GM20000 (cell line): ENCODE measurements at places on chromosomes 4 and X.

DNA sequence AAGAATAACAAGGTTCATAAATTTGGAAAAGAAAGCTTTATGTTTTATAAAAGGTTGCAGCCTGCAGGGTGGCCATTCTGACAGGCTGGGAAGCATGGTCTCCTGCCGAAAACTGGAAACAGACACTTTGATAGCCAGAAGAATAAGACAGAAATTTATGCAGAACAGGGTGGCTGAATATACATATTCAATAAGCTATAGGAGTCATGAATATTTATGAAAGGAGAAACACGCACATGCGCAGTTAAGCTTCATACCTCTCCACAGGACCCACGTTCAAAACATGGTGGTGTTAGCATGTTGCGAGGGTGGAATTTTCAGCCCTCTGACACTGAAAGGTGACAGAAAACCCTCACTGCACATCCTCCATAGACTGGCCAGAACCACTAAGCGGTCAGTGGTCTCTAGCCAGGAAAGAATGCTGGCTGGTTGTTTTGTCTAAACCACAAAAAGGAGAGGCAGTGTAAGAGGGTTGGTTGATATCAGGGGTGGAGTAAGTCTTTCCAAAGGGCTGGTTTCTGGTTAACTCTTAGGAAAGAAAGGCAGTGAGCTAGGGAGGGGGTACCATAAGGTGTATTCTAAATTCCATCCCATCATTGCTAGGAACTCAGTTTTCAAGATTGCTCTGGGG, 58.2 kb downstream of the ANXA10 start:
- no peak for DNase-seq

DNA sequence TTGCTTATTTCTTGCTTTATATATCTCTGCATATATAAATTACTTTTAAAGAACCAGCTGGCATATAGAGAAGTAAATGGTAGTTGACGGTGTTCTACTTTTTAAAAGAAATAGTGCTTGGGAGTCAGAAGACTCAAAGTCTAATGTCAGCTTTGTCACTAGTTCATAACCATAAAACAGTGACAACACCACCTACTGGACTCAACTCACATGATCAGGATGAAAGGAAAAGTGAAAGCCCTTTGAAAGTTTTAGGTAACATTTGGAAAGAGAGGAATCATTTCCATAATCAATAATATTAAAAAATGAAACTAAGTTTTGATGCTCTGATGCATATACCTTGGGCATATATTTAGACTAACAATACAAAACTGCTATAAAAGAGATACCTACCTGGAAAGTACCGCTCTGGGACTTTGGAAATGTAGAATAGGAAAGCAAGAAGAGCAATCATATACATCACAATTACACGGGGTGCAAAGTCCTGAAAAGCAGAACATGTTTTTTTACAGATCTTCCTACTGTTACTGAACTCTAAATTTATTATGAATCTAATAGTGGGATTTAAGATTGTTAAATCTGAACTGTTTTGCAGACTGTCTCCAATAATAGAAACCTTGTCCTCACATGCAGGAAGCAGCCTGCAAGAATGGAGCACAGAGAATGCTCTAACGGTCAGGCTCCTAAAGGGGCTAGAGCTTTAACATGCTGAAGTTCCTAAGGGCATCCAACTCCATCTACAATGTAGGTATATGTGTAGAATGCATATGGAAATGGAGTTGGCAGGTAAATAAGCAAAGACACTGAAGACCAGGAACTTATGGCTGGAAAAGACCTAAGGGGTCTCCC, 15.6 kb downstream of the PAQR3 start:
- no peak for DNase-seq

GRCh38 chr4:4789462-4789861, 70.0 kb upstream of the MSX1 start:
- DNase-seq: no peak

DNA sequence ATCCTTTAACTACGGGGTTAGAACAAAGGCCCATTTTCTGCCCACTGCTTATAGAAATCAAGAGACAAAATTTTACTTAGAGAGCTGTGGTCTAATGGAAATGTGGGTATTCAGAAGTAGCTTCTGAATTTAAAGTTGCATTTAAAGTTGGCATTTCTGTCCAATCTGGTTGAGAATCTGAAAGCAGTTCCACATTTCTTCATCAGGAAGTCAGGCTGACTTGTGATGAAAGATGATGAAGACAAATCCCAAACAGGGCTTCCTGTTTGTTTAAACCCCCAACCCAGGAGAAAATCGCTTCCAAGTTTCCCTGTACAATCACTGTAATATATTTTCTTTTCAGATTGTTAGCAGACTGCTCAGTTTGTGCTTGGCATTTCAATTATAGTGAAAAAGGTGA, 345.3 kb downstream of the SPRY1 start:
- no peak for DNase-seq

DNA sequence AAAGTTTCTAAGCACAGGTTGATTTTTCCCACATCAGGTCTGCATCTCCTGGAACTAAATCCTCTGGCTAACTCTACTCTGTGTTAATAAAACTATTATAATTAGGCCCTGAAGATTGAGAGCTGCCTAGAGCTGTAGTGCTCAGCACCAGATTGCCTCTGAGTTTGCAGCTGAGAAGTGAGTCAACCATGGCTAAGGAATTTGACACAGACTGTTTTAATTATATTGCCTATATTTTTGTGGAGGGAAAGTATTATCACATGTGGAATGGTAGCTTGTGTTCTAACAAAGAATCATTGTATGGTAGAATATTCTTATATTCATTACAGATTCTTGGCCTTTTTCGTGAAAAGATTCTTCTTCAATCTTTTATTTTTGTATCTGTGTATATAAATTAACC, 1907.6 kb upstream of the TENM3 start:
- no peak for DNase-seq

- DNase-seq: no peak
These were observed 167.5 kb upstream of the RASGEF1B start for GRCh38 chr4:81639248-81639647.

- no peak for DNase-seq
These were observed 31.6 kb upstream of the CT47C1 start for GRCh38 chrX:119041175-119041574.

- DNase-seq: no peak
These were observed 32.7 kb upstream of the RASGEF1B start for GRCh38 chr4:81504112-81505003.

GRCh38 chr4:146640465-146641061, 1.9 kb downstream of the POU4F2 start:
- DNase-seq: no peak

DNA sequence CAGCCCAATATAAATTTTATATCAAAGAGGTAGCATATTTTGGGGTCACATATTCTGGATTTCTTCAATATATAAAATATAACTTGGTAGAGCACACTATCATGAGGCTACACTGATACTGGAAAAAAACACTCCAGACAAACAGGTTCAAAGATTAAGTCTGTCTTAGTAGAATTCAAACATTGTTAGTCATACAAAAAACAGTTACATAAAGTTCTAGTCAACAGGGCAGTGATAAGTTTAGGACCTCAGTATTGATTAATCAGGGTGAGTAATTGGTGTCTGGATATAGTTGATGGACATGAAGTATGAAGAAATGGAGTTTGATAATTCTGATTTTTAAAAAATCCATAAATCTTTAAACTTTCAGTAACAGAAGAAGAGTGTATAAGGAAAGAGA, 1291.3 kb downstream of the FSTL5 start:
- no peak for DNase-seq

GRCh38 chrX:56618323-56618722, 54.9 kb downstream of the UBQLN2 start:
- DNase-seq: no peak

GRCh38 chr4:40511036-40511614, 118.5 kb downstream of the RBM47 start:
- DNase-seq: no peak

DNA sequence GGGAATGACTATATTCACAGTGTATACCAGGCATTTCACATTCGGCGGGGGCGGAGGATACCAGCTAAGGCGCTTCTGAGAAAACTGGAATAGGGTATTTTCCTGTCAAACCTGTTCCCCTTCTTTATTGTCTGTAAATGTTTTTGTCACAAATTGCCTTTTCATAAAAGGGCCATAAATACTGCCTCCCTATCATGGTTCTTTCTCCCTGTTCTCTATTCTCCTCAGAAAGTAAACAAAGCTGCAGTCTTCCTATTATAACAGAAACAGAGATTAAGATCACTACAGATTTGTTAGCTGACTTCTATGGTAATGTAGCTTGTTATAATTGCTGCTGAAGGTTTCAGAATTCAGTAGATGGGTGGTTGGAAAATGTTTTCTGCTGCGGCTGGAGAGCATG, 32.2 kb downstream of the MID2 start:
- DNase-seq: no peak

DNA sequence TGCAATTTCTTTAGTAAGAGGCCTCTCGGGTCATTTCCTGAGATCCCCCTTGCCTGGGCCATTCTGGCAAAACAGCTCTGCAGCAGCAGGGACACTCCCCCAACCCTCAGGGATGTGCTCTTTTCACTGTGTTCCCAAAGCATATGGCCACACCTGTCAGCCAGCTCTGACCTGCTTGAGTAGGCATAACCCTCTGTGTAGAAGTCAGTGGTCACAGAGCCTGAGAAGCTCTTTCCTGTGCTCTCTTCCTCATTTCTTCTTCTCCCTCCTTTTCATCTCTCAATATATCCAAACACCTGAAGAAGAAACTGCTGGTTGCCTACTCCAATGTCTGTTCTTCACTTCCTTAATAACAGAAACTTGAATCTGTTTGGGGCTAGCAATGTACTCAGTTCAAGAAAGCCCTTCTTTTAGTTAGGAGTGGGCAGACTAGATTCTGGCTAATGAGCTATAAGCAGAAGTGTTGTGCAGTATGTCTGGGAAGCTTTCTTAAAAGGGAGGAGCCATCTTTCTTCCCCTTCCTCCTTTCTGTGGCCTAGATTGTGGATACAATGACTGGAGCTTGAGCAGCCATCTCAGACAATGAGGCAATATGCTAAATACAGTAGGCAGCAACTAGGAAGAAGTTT, 73.3 kb downstream of the PRPS1 start:
- no peak for DNase-seq

DNA sequence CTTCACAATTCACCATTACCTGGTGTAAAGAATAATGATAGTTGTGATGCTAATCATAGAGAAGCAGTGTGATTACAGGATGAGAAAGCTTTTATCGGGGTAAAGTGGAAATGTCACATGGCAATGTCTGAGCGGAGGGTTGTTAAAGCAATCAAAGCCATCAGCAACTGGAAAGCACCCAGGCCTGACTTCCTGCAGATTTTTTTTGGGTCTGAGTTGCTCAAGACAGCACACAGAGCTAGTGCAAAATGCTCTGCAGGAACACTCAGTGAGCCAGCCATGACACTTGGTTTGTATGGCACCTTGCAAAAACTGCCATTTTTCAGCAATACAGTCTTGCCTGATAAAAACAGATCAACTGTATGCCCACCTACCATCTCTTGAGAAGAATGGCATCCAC, 152.9 kb downstream of the COL4A6 start:
- no peak for DNase-seq

GRCh38 chr4:89653012-89653411, 183.9 kb downstream of the SNCA start:
- no peak for DNase-seq

DNA sequence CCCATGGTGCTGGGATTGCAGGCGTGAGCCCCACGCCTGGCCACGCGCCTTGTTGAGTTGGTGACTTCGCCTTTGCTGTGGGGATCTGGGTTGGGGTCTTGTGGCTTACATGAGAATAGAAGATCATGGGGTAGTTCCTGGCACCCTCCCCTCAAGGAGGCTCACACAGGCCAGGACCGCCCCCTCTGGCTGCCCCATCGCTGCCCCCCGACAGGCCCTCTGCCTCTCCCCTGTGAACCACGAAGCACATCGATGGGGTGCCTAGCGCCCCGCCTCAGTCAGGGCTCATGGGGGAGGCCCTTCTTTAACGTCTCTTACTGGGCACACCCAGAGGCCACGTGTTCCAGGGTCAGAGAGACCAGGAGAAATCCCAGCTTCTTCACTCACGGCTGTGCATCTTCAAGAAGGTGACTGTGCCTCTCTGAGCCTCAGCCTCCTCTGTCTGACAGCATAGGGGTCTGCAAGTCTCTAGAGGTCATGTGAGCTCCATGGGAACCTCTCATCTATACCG, 23.6 kb upstream of the SPON2 start:
- DNase-seq: no peak

DNA sequence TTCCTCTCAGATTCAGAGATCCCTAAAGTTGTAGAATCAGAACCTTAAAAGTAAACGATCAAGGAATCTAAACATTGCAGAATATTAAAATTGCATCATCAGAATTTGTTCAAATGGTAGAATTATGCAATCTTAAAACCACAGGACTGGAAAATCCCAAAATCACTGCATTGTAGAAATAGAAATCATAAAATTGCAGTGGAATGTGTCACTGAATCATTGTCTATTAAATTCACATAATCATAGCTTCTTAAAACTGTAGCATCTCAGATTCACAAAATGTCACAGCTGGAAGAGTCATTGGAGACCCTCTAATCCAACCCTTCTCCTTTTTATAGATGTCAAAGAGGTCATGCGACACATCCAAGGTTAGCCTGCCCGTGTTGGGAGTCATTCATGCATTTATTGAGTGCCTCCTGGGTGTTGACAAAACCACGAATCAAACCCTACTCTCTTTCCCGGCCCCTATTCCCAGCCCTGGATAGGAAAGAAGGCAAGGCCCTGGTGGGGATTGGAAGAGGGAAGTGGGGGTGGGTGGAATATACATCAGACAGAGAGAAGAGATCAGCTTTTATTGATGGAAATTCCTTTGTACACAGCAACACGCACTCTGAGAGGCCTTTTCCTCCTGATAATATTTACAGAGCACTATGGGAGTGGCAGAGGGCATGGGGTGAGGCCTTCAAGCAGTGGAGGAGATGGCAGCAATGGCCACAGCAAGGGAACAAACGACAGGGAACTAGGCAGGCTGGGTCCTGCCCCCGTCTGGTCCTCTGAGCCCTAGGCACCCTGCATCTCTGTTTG, 15.4 kb downstream of the IQSEC2 start:
- no peak for DNase-seq

DNA sequence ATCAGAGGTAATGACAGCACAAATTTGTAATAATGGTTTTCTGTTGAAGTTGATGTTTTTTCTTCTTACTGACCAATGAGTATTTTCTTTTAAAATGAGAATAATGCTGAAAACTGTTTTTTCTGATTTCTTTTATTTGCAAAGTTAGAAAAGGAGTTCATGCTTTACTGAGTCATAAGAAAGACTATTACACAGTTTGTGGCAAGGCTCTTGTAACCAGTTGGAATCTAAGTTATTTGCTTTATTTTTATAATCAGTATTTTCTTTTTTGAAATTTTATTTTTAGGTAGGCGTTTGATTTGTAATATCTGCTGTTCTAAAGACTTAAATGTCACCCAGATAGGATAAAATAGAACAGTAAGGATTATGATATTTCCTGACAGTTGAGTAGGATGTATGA, 25.5 kb downstream of the ANAPC4 start:
- no peak for DNase-seq

DNA sequence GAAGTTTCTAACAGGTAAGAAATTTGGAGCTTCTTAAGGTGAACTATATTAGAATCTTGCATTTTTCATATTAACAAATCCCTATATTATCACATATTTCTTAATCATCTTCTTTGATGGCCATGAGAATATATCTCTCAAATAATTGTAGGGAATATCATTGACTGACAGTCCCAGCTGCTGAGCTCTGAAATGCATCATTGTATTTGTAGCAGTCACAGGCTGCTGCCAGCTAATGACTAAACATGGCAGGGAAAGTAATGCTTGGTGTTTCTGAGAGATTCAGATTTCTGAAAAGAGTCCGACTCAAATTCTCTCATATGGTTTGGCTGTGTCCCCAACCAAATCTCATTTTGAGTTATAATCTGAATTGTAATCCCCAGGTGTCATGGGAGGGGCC, 171.9 kb downstream of the TRAM1L1 start:
- no peak for DNase-seq

- DNase-seq: no peak
These were observed 69.5 kb upstream of the BRWD3 start for GRCh38 chrX:80879143-80879542.
